Right lung (tissue), 10 donors: ENCODE measurements at places on chromosomes 6 and 20.

DNA sequence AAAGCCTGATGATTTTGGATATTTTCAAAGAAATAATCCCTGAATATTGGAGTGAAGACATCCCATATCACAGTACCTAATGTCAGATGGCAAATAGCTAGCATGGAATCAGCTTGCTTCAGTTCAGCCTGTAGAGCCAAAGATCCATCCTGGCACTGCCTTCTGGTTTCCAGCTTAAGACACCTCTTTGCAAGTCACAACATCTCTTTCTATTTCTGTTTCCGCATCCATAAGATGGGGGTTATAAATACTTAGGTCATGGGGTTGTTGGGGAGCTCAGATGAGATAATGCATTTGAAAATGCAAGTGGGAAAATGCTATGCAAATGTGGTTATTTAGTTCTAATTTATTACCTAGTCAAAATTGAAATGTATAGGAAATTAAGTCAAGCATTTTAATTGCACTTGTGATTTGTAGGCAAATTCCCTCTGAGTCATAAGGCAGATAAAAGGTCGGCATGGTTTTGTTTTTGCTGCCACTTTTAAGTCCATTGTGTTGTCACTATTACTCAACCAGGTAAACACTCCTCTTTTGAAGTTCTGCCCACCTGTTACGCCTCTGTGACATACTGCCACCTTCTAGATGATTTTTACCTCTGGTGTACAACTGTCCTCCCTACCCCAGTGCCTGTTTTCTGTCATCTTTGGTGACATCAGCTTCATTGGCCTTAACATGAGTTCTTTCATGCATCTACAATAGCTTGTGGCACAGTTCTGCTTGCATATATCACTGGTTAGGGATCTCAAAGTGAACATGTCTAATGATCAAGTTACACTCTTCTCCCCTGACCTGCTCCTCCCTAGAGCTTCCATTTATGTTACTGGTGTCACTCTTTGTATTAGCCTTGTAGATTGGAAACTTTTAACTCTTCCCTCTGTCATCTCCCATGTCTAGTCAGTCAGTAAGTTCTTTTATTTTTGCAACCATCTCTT is 96.6 kb downstream of the CDKAL1 start:
- DNase-seq = no peak

DNA sequence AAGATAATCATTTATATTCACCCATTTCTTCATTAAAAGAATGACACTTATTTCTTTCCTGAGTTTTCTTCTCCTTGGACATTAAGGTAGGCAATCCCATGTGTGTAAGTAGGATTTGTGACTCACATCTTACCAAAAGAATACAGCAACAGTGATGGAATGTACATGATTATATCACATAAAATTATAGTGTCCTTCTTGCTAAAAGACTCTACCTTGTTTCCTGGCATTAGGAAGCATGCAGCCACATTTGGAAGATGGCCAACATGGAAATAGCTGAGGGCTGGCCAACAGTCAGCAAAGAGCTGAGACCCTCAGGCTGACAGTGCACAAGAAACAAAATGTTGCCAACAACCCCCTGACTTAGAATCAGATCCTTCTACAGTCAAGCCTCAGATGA is 327.9 kb upstream of the MARCKS start:
- no peak for DNase-seq

- DNase-seq = no peak
Observed at GRCh38 chr6:41696788-41697187, 38.6 kb downstream of the TFEB start.

DNA sequence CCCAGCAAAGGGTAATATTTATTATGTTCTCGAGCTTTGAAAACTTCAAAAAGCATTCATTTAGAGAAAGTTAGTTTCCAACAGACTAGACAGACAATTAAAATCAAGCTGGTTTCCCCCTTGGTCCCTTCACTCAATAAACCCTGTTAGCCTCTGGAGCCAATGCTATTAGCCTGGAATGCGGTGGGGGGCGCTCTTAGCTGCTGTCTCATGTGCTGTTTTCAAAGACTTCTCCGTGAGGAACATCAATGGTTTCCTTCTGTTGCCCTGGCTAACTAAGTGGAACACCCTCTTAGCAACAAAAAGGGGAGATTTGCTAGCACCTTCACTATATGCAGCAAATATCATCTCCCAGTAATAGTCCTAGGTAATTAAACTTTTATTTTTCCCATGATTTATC is 86.4 kb downstream of the LY86 start:
- DNase-seq = no peak

DNA sequence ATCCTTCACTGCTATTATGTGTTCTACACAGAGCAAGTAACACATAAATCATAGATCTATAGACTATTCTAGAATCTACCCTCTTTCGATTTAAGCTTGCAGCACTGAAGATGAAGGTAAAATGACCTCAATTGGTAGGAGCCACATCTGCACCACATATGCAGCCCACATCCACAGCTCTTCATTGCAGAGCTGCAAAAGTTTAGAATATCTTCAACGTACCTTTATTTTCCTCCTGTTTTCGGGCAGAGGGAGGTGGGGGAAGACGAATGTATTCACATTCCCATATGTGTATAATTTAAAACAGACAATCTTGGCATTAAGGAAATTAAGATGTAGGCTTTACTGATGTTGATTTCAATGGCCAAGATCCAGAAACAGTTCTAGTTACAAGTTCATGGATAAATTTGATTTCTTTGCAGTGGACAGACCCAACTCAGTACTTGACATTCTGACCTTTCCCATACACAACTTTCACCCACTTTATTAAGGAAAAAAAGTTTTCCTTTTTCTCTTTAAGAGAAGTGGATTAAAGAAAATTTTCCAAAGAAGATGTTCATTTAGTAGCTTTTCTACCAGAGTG is 14.0 kb downstream of the EPB41L2 start:
- no peak for DNase-seq

DNA sequence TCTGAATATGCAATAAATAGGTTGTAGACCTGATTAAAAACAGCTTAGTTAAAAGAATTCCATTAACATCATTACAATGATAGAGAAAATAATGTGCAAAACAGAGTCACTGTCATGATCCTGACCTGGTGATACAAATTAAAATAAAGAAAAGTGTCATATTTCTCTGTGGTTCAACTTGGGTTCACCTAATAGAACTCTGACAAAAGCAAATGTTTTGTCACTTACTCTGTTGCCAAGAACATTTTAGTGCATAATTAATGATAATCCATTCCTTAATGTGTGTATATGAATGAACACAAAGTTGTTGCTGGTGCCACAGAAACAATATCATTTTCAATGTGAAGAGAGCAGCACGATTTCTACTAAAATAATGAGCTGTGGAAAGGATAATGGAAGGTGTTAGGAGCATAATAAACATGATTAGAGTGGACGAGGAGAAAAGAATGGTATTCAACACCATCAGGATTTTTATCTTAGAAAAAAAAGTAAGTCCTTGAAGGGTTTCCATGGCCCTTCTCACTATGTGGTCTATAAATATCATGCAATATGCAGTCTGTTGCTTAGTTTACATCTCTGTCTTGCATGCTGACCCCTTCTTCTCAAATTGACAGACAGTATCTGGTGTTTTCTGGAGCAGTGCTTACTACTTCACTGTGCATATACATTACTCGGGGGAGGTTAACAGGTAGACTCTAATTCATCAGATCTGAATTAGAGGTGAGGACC is 656.6 kb upstream of the MMS22L start:
- no peak for DNase-seq

DNA sequence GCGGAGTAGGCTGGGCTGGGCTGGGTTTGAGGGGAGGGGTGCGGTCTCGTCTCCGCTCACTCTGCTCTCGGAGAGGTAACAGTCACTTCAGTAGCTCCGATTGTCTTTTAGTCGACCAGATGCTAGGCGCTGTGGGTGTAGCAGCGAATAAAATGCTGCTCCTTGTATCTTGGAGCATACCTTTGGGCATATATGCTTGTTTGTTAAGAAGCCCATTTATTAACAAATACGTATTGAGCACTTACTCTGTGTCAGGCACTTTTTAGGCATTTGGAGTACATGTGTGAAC is 545 bp downstream of the ACTR5 start:
- no peak for DNase-seq
